ENCODE measurements at places on chromosomes 12 and 14. TPM values are rescaled to one million over a fixed set of nuclear protein-coding genes. Genes with fewer than 3 reads are reported as not detected.
A peak's percentile ranks its signal among the peaks of the same experiment; 100 is the strongest.

The GPX2 gene
- not detected for total RNA-seq

The OTOGL gene
- 0.63 TPM for total RNA-seq

The CHD8 gene
- 61.3 TPM for total RNA-seq

GRCh38 chr12:31959161-31959700 is at the start of gene RESF1:
Gene RESF1 (plus strand): TSS chr12:31959415. CDS start chr12:31980956, 21,541 bp downstream.
- DNase-seq: peak; percentile 51

The MYO1A gene
- total RNA-seq: under 0.01 TPM
